ENCODE measurements at places on chromosomes 7 and 10.

GRCh38 chr10:12583891-12584595 lies 234.7 kb downstream of the CAMK1D start:
- no peak for DNase-seq

- no peak for DNase-seq
These were observed 185.8 kb downstream of the PTEN start for GRCh38 chr10:88049204-88049603.

DNA sequence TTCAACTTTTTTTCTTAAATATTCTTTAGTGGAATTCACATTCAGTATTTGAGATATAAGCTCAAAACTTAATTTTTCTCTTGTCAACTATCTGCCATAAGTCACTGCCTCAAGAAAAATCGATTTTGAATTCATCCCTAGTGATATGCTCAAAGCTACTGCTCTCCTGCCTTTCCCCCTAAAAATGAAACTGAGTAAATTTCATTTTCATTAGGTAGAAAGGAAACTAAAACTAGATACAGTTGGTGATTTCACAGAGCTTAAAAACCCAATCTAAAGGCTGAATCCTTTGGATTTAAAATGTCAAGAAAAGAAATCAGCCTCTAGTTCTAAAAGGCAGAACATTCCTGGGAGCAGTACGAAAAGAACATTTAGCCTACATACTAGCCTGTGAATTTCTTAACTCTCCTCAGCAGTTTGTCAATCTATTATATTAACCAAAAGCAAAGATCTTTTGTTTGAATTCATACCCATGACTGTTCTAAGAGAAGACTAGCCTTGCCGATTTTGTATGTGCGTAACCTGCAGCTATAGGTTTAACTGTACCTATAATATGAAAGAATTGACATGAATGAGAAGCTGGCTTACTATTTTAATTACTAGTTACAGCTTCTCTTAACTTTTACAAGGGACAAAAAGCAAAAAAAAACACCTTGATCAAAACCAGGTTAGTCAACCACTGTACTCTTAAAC lies 4.9 kb upstream of the FAM53B start:
- no peak for DNase-seq

DNA sequence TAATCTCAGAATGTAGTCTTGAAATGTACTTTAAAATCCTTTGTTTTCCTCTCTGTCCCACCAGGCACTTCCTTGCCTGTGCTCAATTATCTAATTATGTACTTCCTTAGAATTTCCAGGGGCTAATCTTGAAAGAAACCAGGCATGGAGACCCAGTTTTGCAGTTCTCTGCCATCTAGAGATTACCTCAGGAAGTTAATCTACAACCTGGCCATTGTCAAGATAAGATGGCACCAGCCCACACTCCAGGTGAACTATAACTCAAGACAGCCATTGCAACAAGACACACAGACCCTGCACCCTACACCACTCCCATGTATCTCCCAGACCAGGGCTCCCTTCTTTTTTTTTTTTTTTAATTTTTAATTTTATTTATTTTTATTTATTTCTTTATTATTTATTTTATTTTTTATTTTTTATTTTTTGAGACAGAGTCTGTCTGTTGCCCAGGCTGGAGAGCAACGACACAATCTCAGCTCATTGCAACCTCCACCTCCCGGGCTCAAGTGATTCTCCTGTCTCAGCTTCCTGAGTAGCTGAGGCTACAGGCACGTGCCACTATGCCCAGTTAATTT lies 85.9 kb upstream of the TRIM24 start:
- DNase-seq, result no peak

- DNase-seq, result no peak
These were observed 305.5 kb downstream of the ACTR3B start for GRCh38 chr7:153065051-153065450.

DNA sequence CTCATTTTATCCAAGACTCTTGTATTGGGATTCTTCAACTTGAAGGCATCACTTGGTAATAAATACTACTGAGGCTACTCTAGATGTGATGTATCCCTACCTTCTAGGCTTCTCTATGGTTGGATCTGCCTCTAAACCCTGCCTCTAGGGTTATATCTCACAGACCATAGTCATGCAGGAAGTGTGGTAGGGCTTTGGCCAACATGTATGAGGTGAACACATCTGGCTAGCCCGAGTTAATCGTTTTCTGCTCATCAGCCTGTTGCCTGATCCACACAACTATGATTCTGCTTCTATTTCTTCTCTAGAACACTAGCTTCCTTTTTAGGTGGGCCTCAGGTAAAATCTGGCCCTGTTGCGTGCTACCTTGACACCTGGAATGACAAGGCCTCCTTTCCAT lies 78.7 kb upstream of the NME8 start:
- no peak for DNase-seq

GRCh38 chr7:115838829-115839228 lies 191.7 kb downstream of the TFEC start:
- no peak for DNase-seq

GRCh38 chr7:120504386-120504785 lies 231.4 kb downstream of the KCND2 start:
- no peak for DNase-seq

DNA sequence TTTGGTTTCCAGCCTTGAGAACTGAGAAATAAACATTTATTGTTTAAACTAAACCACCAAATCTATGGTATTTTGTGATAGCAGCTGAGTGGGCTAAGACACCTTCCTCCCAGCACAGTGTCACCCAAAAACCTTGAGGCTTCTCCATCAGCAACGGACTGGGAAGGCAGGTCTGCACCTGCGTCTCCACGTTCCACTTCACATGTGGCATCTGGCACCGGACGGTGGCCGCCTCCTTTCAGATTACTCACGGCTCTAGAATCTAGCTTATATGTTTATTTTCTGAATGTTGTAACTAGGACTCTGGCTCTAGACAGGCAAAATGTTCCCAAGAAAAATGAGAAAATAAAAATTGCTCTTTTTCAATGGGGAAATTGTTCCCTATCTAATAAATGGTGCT lies 201.0 kb downstream of the ADARB2 start:
- DNase-seq, result no peak

DNA sequence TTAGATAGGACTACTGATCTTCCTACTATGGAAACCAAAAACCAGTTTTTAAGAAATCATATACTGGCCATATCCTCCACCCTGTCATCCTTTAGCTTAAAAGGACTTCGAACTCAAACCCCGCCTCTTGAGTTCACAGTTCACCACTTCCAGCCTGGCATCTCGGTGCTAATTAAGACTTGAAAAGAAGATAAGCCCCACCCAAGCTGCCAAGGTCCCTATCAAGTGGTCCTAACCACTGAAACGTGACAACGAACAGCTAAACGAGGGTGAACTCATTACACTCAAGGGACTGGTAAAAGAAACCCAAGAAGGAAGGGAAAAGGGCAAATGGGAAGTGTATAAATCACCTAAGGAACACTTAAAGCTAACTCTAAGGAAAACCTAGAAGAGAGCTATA lies 16.1 kb downstream of the COL17A1 start:
- DNase-seq, result no peak

DNA sequence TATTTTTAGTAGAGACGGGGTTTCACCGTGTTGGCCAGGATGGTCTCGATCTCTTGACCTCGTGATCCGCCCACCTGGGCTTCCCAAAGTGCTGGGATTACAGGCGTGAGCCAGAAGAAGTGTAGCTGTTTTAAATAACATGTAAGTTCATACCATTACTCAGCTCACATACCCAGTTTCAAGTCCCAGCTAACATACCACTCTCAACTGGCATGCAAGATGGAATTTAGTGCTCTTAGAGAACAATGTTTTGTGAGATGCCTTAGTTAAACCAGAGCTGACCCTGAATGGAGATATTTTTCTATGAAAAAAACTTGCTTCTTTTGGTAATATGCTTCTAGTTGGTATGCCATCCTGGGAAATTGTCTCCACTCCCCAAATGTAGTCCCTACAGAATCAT lies 37.3 kb downstream of the HBP1 start:
- DNase-seq, result no peak

DNA sequence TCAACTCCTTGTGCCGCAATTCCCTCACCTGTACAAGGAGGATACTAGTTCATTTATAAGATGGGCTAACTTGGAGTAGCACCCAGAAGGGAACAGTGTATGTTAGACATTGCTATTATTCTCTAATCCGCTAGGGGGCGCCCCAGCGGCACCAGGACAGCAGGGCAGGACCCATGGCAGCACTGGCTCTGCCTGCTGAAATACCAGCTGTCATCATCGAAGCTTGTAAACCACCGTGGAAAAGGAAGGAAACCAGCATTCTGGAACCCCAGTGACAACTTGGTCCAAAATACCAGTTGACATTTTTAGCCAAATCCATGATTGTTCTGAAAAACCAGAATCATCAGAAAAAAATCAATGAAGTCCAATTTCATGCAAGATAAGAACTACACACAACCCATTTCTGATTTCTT lies 134.4 kb downstream of the ITGA8 start:
- DNase-seq, result peak; percentile 11

- DNase-seq, result no peak
These were observed 99.4 kb downstream of the RSU1 start for GRCh38 chr10:16717622-16718395.

- DNase-seq, result peak; percentile 23
These were observed 18.8 kb downstream of the CDC123 start for GRCh38 chr10:12214763-12215218.

- DNase-seq, result no peak
These were observed 330.4 kb upstream of the AOAH start for GRCh38 chr7:37054624-37055241.

- DNase-seq, result no peak
These were observed 102.5 kb downstream of the IMMP2L start for GRCh38 chr7:111459757-111460280.

- no peak for DNase-seq
These were observed 59.7 kb downstream of the CPED1 start for GRCh38 chr7:121048195-121048594.

DNA sequence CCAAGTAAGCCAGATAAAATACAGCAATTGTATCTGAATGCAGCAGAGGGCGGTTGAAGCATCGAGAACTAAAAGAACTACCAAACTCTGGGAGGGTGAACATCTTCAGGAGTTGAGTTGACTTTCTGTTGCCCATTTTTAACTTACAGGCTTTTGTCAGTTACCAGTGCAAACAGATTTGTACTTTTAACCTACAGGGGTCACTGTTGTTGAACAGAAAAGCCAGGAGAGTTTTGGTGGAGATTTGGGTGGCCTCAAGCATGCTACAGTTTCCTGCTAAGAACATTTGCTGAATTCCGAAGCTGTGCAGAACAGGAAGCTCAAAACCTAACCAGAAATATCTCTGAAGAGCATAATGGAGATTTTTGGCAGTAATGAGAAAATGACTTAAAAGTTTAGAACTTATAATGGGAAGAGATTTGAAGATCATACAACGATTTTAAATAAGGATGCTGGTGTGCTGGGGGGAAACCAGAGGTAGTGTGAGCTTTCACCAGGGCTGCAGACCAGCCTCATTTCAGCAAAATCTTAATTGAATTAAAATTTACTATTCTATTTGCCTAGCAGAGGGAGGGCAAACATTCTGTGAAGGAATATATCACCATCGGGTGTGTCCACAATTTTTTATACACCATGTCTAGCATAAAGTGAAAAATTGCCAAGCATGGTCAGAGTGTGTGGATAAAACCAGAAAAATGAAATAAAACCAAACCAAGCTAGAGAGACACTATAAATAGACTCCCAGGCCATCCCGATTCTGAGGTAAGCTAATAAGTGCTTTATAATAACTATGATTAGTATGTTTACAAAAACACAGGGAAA lies 208.6 kb upstream of the CCDC6 start:
- no peak for DNase-seq

DNA sequence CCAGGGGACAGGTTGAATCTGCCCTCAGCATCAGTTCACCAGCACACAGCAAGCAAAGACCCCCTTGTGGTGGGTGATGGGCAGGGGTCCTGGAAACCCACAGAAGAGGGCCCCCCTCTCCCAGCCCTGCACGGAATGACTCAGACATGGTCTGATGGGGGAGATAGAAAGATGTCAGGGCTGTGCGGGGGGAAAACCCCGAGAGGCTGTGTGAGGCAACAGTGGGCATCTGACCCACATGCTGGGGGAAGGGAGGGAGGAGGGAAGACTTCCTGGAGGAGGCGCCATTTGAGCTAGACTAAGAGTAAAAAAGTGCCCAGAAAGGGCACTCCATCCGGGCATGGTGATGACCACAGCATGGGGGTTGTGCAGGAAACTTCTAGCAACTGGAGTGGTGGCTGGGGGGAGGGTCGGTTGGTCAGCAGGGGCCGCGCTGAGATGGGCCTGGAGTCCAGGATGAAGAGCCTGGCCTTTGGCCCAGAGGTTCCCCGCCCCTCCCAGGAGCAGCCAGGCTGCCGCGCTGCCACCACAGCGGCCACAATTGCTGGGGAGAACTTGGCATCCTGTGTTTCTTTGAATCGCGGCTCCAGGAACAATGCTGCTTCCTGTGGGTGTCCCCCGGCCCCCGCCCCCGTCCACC lies 2.5 kb downstream of the LFNG start:
- DNase-seq, result peak; percentile 69

DNA sequence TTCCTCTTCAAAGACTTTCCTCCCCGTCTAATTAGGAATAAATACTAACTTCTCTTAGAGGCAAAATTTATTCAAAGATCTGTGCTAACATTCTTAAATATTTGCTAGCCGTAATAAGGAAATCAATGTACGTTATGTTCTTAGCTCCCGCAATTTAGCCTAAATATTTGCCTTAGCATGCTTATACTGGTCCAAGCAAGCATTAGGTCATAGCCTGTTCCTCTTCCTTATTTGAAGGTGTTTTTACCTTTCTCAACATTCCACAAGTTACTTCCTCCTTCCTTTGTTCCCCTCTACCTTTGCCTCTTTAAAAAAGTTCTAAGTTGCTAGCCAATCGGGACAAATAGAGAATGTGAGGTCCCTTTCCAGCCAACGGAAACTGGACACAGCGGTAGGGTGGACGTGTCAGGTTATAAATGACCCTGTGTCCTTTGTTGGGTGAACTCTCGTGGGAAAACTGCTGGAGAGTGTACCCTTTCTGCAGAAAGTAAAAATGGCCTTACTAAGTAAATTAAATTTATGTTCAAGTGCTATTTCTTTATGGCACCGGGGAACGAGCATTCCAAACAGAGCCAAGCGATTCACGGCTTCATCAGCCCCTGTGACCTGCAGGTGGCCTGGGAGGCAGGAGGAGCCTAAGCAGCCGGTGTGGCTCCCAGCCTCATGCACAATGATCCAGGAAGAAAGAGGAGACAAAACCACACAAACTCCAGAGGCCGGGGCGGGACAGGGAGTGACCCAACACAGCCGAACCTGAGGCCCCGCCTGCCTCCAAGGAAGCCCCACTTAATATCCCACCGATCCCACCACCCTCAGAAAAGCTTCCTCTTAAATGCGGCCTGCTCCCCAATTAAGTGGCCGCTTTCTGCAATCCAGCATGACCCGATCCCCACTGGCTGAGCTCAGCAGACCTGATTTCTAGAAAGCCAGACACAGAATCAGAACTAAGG lies 67.0 kb downstream of the ZRANB1 start:
- no peak for DNase-seq

- no peak for DNase-seq
These were observed 28.1 kb downstream of the YWHAG start for GRCh38 chr7:76330673-76331072.
